NCI-H510A treated with DMSO at 0.1 percent for 48 hours (cell line): ENCODE measurements at places on chromosomes 7 and 10.

DNA sequence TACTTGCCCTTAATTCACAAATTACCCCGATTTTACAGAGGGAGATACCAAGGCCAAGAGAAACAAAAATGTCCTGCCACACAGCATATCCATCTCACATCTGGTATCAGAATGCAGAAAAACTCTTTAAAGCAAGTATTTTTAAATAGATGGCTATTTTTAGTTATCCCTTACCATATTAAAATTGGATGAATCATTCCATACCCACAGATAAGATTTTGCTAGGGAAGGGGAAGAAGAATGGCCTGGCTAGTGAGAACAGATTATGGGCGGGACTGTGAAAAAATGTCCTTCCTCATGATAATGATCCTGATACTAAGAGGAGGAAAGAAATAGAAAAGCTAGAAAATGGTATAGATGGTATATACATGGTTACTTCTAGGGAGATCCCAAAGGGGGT, 80.6 kb upstream of the GATAD1 start:
- no peak for DNase-seq

DNA sequence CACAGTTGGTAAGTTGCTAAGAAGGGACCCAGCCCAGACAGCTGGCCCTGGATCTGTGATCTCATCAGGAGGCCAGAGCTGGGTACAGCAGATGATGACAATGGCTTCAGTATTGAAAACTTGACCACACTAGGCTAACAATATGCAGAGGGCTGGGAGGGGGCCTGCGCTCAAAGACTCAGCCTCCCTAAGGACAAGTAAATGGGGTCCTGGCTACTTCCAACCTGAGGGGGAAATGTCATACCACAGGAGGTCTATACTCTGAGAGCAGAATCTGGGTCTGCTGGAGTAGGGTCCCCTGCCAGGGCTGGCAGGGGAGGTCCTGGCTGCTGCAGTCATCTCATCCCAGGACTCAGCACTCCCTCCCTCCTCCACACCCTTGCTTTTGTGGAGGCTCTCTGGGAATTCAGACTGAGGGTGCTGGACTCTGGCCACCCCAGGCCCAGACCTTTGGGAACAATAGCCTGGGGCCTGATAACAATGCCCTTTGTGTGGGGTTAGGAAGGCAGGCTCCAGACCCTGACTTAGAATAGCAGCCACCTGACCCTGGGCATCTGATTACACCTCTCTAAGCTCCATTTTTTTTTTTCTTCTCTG, 1.4 kb downstream of the FXYD4 start:
- DNase-seq: no peak

GRCh38 chr10:97574374-97575126, 2.0 kb downstream of the ANKRD2 start:
- peak; percentile 75 for DNase-seq

DNA sequence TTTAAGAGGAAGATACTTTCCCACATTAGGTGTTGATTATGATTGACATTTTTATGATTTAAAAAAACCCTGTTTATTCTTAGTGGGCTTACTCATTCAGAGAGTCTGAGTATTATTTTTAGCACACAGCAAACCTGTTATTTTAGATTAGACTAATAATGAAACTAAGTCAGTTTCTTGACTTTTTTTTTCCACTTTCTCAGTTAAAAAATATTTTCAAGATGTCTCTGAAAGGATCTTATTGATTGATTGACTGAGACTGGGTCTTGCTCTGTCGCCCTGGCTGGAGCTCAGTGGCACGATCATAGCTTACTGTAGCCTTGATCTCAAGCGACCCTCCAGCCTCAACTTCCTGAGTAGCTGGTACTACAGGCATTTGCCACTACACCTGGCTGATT, 20.4 kb upstream of the INPP5F start:
- no peak for DNase-seq

DNA sequence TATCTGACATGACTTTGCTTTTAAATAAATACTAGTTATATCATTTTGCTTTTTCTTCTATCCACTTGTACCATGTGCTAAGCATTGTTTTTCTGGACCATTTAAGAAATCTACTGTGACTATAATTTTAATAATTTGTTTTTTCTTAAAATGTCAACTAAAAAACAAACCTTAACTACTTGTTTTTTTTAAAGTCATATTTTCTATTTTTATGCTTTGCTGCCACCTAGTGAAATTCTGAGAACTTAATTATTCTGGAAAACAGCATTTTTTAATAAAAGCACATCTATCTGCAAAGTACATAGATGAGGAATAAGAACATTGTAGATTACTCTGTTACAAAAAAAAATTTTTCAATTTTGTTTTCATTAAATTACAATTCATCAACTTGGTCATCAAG, 47.4 kb downstream of the ORC5 start:
- DNase-seq: no peak

DNA sequence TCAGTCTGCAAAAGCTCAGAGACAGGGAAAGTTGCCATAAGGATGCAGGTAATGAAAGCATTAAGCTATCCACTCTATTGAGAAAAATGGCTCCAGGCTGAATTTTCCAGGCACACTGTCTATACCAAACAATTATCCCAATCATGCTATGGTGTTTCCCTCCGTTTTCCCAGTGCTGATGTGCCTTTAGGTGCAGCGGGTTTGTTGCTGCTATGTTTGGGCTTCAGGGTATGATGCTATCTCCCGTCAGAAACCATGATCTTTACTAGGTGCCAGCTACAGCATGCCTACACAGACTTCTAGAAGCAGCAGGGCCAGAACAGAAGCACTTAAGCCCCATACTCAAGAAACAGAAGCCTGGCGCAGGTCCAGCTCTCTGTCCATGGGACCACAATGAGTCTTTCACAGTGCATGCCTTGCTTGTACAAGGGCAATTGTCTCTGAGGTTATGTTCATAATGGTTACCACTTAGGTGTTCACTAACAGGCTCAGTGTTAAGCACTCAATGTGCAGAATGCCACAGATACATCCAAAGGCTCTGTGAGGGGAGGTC, 19.4 kb downstream of the STEAP1B start:
- no peak for DNase-seq

DNA sequence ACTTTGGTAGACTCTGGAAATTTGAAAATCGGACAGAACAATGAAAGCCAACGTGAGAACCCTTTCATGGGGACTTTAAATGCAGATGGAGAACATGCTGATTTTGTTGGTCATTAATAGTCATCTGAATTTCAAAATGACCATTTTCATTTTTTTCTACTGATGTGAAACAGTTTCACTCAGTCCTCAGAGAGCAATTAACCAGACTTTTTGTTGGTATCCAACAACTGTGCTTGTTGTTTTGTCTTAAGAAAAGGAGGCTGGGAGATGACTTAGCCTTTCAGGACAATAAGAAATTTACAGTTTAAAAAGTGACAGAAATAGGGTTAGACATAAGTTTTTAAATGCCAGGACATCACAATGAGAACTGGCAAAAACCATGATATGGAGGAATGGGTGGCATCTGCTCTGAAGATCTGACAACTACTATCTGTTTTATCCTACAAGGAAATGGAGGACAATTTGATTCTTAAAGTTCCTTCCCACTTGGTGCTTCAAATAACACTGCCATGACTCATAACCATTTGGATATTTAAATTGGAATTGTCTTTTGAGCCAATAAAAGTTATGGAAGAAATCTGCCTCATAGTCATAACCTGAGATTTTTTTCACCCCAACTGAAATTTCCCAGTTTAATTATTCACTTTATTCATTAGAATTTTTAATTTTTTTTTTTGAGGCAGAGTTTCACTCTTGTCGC, 87.2 kb upstream of the HPS1 start:
- no peak for DNase-seq

DNA sequence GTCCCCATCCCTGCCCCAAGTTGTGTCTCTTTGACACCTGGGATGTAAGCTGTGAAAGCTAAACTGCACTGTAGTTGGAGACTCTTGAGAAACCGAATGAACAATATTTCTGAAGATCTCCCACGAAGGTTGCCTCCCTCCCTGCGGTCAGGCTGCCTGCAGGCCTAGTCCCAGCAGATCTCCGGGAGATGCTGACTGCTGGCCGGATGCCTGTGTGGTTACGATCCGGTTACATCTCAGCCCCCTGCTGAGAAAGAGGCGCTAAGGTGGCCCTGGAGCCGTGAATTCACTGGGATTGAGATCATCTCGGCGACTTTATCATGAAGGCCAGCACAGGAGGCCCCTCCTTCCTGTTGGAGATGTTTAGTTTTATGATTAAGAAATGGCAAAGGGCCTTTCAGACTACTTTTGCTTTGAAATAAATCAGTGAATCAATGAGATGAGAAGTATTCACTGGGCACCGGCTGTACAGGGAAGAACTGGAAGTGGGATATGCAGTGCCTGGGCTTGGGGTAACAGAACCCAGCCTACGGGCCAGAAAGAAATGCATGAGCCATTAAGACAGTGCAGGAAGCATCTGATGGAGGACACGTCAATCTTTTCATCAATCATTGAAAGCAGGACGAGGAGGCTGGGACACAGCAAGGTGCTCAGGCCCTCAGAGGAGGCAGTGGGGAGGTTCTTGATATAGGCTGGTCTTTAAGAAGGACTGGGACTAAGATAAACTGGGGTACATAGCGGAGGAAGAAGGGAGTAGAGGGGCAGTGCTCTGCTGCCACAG, 177.6 kb downstream of the PRKAG2 start:
- peak; percentile 1 for DNase-seq

- peak; percentile 74 for DNase-seq
These were observed 622.5 kb downstream of the TYW1 start for GRCh38 chr7:67619175-67619574.

DNA sequence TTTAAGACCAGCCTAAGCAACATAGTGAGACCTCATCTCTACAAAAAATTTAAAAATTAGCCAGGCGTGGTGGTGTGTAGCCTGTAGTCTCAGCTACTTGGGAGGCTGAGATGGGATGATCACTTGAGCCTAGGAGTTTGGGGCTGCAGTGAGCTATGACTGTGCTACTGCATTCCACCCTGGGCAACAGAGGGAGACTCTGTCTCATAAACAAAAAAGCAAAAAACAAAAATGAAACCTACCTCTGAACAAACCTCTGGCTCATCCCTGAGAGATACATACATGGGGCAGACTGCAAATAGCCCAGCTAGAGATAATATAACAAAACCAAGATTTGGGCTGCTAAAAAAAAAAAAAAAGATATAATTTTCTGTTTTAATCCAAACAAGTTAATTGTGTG, 19.5 kb downstream of the C10orf67 start:
- no peak for DNase-seq

GRCh38 chr10:124665558-124665957, 78.6 kb downstream of the FAM53B start:
- no peak for DNase-seq

DNA sequence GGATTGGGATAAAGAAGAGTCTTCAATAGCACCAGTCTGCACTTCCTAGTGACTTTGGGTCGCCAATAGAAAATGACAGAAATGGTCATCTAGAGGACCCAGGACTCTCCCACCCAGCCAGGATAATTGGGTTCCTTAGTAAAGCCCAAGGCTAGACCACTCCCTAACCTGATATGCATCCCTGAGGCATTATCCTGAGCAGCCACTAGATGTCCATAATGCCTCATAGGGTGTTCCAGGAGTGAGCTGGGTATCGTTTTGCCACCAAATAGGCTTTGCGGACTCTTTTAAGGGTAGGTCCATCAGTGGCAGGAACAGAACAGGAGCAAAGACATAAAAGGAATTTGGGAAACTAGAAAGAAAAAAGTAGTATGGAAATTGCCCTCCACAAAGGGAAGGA, 4.5 kb upstream of the LRRC4 start:
- no peak for DNase-seq

DNA sequence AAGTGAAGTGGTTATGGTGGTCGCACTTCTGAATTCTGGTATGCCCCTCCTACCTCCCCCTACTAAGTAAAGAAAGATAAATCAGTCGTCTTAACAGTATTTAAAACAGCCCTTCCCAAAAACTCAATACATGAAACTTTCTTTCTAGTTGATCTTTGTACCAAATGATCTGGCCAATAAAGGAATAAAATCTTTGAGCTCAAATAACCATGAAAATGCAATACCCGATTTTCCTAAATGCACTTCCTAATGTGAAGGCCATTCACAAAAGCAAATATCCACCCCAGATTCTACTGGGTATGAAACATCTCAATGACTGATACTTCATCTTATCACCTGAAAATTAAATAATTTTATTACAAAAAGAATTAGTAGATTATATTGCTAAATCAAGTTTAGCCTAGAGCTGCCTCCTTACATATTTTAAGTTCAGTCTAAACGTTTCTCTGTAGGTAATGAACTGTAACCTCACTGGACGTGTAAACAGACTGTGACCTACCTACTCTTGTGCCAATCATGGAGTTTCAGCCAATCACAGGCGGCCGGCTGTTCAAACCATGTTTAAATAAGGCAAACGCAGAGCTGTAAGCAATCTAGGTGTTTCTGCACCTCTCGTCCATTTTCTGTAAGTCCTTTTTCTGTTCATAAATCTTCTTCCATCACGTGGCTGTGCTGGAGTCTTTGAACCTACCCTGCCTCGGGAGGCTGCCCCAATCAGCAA, 146.9 kb upstream of the AKR1E2 start:
- no peak for DNase-seq

DNA sequence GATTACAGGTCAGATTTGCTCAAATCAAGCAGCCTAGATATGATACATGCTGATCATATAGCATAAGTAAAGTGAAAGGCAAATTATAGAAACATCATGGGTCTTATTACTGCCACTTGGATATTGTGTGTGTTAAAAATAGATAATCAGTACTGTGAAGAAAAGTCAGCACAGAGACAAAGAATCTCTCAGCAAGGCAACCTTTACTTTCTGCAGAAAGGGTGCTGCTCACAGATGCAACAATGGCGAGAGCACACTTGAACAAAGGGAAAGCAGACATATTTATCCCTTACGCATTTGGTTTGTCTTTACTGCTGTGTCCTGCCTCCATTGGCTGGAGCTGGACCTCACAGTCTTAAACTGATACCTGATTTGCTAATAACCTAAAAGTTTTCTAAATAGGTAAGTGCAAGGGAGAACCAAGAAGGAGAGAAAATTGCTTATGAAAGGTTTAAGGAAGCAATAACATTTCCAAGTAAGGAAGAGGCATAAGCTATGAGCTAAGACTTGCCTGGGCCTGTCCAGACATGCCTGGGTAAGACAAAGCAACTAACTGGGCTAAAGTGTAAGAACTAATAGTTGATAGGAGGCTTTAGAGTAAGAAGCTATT, 1310.8 kb upstream of the LRRTM3 start:
- DNase-seq: no peak

DNA sequence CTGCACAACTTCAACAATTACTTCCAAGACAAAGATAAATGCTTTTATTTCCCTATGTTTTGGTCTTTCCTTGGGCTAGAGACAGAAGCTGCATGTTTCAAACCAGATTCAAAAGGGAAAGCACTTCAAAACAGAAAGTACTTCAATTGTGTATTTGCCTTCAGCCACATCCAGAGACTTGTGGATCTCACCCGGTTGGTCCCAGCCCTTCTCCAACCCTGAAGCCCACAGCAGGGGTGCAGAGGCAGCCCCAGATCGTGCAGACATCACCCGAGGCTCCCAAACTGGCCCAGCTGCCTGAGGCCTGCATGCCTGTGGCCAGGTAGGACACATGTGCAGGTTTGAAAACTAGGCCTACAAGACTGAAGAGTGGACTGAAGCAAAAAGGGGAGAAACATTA, 80.8 kb downstream of the ALOX5 start:
- no peak for DNase-seq

- no peak for DNase-seq
These were observed 91.7 kb upstream of the ZMIZ1 start for GRCh38 chr10:78976825-78977755.

GRCh38 chr10:45470098-45471012, 96.3 kb downstream of the ALOX5 start:
- DNase-seq: no peak
